ENCODE measurements at places on chromosomes 4 and X.

- no peak for DNase-seq
These were observed 8.0 kb downstream of the ARHGEF38 start for GRCh38 chr4:105560421-105560848.

GRCh38 chr4:42708625-42709024, 51.7 kb upstream of the ATP8A1 start:
- DNase-seq = no peak

DNA sequence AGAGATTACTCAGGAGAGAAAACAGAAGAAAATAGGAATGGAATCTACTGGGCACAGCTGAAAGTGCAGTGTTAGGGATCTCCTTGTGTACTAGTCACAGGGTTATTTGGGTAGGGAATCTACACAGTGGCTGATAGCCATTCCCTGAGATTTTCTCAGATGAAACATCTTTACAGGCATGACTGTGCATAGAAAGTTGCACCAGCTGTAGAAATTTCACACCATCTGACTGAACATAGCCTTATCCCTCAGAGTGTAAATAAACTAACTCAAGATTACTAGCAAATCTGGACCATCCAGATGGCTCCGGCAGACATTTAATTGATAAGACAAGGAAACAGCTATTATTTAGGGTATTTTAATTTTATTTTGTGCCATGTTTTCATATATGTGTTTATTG, 2053.5 kb upstream of the TENM3 start:
- no peak for DNase-seq

DNA sequence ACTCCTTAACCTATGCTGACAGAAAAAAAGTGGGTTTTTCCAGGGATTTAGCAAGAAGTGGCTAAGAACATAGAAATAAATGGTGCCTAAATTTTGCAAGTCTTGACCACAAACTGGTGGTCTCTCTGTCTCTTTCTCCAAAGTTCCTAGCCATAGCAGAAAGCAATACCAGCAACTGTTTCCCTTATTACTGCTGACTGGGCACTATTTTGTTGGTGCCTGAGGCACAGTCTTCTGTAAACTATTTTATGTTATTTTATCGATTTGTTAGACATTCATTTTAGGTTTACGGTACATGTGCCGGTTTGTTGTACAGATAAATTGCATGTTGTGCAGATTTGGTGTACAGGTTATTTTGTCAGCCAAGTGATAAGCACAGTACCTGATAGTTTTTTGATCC, 234.6 kb upstream of the TECRL start:
- DNase-seq = no peak

DNA sequence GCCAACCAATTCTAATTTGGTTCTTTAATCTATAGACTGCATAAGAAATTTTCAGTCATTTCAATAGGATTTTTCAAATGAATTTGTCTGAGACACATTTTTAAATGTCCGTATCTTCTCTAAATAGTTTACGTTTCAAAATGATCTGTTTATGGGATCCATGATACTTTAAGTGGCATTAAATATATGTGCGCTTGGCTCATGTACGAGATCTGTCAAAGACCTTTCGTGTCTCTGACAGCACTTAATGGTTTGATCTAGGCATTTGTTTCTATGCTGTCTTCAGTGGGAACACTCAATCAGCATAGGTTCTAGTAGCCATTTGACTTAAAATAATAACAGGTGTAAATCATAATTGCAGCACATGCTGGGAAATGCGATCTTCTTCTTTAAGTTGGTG, 731.0 kb downstream of the CENPC start:
- DNase-seq = no peak

DNA sequence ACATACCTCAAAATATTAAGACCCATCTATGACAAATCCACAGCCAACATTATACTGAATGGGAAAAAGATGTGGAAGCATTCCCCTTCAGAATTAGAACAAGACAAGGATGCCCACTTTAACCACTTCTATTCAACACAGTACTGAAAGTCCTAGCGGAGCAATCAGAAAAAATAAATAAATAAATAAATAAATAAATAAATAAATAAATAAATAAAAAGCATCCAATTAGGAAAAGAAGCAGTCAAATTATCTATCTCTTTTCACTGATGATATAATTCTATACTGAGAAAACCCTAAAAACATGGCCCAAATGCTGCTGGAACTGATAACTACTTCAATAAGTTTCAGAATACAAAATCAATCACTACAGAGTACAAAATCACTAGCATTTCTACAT, 67.5 kb downstream of the PRR32 start:
- no peak for DNase-seq

GRCh38 chrX:13376857-13377549, 57.1 kb upstream of the ATXN3L start:
- DNase-seq = no peak

DNA sequence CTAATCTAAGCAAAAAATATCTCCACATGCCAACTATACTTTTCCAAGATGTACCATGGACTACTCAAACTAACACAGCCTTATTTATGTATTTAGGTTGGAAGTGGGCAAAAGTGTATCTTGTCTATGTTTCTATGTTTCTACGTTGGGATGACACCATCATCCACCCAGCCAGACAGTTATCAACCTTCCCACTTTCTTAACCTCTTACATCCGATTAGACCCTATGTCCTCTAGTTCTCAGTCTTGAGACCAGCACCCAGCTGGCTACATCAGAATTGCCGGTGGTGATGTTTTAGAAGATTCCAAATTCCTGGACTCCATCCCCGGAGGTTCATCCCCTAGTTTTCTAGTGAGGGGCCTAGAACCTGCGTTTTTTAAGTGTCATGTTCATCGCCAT, 1.0 kb upstream of the AASDH start:
- DNase-seq = no peak

GRCh38 chr4:143230683-143231082, 46.0 kb downstream of the USP38 start:
- no peak for DNase-seq

GRCh38 chrX:132776486-132777210, 181.8 kb downstream of the HS6ST2 start:
- no peak for DNase-seq

- DNase-seq = no peak
These were observed 54.9 kb downstream of the WFS1 start for GRCh38 chr4:6324461-6324998.

GRCh38 chr4:108417923-108418322, 202.5 kb upstream of the RPL34 start:
- no peak for DNase-seq

DNA sequence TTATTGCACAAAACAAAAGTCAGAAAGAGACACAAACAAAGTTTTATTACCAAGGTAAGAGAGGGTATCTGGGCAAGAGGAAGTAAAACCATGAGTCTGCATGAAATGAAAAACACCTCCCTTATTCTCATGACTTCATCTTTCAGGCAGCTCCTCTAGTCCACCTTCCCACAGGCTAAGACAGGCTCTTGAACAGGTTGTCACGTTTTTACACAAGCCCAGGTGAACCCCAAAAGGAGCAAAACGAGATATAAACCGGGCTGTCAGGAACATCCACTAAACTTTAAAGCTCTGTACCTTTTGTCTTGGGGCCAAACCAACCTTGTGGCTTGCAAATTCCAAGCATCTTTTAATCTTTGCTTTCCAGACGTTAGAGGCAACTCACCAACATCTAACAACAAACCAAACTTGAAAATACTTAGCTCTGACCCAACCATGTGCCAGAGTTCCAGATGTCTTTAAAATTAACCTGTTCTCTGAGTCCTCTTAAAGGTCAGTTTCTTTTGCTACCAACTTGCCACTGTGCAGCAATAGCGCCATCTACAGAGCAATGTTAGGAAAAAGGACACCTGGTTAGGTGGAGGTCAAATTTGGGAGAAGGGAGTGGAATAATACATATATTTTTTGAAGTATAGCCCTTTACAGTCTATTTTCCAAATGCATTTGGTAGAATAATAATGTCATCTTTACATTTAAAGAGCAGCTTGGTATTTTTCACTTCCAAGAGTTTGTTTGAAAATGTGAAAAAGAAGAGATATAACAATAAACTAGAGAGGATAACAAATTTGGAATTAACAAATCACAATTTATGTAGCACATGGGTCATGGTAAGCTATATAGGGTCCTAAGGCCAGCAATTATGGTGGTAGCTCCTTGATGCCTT, 73.1 kb downstream of the QRFPR start:
- no peak for DNase-seq

- no peak for DNase-seq
These were observed 187.8 kb downstream of the NPNT start for GRCh38 chr4:106083065-106083464.

DNA sequence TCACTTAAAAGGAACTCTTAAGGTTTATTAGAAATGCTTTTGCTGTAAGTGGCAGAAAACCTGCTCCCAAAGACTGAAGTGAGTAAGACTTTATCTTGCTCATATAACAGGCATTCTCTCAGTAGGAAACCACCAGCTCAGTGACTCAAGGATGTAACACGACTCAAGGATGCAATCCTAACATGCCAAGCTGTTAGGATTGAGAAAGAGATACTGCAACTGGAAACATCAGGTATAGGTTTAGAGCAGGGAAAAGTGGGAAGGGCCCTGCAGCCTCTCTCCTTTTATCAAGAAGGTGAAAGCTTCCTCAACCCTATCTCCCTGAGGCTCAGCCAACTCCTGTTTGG, 11.9 kb upstream of the SLC9A7 start:
- DNase-seq = no peak

- no peak for DNase-seq
These were observed 73.4 kb downstream of the NBDY start for GRCh38 chrX:56802428-56802827.

DNA sequence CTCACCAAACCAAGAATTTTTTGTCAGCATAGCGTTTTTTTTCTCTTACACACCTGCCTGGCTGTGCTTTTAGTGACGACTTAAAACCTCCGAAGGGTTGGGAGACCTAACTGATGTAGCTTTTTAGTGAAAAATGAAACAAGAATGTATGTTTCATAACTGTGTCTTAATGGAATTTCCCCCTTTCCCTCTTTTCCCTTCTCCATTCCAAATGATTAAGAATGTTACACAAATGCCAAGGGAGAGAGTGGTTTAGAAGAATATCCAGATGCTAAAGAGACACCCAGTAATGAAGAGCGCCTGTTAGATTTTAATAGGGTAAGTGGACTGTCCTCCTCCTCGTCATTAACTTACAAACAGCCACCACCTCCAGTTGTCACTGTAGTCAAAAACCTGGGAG, 33.2 kb upstream of the TBC1D14 start:
- DNase-seq = no peak

DNA sequence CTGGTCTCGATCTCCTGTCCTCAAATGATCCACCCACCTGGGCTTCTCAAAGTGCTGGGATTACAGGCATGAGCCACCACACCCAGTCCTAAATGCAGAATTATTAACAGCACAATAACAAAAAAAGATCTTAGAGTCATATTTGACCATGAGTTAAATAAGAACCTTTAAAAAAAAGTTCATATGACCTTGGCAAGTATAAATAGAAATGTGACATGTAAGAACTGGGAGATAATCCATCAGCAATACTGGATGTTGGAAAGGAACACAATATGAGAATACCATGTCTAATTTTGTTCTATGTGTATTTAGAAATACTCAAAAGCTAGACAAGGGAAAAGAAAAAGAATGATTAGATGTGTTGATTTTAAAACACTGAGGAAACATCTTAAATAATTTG, 231.6 kb downstream of the RAPGEF2 start:
- DNase-seq = no peak

DNA sequence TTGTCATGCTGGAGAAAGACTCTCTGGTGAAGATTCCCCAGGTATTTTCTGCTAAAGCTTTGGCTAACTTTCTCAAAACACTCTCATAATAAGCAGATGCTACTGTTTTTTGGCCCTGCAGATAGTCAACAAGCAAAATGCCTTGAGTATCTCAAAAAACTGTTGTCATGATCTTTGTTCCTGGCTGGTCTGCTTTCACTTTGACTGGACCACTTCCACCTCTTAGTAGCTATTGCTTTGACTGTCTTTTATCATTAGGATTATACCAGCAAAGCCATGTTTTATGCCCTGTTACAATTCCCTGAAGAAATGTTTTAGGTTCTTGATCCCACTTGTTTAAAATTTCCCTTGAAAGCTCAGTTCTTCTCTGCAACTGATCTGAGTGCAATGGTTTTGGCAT, 231.5 kb downstream of the SLC7A11 start:
- no peak for DNase-seq

DNA sequence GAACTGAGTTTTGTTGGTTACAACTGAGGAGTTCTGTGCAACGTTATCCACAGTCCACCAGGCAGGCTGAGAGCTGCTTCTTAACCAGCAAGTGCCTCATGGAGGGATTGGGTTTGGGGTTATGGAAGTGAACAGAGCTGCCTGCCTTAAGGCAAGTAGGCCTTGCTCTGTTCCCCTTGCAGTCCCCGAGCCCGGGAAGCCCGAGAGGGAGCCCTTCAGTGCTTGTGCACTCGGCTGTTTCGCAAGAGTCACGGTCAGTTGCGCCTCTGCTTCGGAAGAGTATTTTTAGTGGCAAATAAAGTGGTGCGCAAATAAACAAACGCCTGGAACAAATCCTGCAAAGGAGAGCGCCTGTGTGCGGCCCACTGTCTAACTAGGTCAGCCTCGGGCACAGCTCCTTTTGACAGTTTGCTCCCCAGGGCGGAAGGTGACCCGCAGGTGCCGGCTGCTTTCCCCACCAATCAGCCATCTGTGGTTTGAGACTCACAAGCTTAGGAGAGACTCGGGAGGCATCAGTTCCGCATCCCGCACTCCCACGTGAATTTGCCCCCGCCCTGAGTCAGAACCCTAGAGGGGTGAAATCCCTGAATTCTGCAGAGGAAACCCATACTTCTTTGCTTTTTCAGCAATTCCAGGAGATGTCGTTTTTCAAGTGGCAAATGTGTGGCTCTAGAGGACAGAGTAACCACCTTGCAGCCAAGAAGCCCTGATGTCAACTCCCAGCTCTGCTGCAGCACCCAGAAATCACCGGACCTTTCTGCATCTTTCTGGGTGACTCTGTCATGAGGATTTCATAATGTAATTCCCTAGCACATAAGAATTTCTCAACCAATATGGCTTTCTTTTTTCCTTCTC, 56.8 kb downstream of the LGI2 start:
- no peak for DNase-seq

GRCh38 chr4:26860922-26861433, 337 bp downstream of the STIM2 start:
- peak; percentile 20 for DNase-seq

DNA sequence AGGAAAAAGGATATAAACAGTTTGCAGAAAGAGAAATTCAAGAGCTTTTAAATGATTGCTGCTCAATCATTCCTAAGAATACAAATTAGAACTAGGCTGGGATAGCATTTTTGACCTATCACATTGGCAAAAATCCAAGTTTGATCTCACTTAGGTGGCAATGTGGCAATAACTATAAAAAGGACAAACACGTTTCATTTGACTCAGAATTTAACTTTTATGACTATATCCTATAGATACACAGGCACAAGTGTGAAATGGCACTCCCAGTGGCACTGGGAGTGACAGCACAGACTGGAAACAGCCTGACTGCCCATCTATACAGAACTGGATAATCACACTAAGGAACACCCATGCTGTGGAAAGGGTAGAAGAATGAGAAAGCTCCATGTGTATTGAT, 11.1 kb downstream of the CENPU start:
- DNase-seq = no peak

GRCh38 chr4:44056721-44057151, 391.9 kb downstream of the KCTD8 start:
- DNase-seq = no peak
